ENCODE measurements at places on chromosomes 16 and 17.
A peak's percentile ranks its signal among the peaks of the same experiment; 100 is the strongest.

DNA sequence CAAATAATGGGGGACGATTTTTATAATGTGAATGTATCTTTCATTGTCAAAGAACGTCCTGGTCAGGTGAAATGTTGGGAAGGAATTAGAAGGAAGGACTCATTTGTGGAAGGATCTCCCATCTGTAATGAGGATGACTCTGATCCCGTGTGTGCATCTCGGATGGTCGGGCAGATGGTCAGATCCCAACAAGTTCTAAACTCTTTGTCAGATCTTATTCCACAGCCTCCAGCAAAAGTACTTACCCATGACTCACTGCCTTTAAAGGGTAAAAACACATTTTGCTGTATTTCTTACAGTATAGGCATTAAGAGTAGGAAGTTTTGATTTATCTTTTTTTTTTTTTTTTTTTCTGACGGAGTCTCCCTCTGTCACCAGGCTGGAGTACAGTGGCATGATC, 539 bp upstream of the KRTAP4-8 start:
- no peak for DNase-seq

GRCh38 chr17:49939318-49939717, 29.7 kb upstream of the DLX4 start:
- DNase-seq: no peak

DNA sequence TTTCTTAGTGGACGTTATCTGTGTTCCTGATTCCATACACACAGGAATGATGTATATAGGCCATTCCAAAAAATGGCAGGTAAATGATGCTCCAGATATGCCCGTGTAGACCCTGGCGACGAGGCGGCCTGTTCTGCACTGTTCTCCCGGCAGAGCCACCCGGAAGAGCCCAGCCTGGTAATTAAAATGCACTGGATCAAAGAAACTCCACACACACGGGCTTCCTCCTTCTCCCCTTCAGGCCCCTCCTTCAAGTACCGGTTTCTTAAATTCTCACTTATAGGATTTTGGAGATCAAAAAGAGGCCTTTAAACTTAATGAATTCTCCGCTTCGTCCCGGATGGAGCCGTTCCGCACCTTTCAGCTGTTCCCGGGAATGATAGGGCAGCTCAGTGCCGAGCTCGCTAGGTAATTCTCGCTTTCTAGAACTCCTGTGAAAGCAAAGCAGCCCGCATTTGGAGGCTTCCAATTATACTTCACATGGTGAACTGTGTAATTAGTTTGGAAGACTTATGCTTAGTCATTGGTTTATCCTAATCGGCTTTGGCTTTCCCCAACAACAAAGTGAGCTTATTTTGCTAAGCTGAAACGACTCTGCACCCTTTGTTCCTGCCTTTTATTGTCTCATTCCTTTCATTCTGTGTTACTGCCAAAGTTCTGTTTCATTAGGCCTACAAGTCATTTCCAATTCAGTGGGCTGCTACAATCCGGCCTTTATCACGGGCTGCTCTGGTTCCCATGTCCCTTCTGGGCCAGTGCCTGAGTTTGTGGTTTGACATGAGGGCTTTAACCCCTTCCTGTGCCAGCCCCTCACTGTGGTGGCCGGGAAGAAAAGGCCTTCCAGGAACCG, 150.0 kb downstream of the MSI2 start:
- DNase-seq: no peak

GRCh38 chr16:74448990-74449389, 27.7 kb upstream of the CLEC18B start:
- no peak for DNase-seq

DNA sequence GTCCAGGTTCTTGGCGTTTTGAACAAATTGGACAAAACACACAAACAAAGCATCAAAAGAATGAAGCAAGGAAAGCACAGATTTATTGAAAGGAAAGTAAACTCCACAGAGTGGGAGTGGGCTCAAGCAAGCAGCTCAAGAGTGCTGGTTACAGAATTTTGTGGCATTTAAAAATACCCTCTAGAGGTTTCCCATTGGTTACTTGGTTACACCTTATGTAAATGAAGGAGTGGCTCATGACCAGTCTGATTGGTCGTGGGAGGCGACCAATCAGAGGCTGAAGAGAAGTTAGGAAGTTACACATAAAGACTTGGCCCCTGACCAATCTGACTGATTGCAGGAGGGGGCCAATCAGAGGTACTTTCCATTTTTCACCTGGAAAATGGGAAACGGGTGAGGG, 1373.8 kb upstream of the GOT2 start:
- DNase-seq: no peak

DNA sequence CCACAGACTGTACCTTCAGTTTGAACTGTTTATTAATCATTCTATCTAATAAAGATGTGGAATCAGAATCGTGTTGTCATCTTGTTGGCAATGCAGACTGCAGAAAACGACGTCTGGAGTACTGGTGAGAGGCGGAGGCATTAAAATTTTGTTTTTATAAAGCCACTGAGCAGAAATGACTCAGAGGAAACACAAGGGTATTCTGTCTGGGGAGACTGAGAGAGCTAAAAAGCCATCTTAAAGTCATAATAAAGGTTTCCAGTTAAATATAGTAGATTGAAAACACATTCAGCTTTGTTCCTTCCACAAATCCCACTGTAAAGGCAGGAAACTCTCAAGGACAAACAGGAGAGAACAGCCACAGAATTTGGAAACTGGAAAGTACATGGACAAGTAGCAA, 74.2 kb downstream of the CPPED1 start:
- DNase-seq: no peak

GRCh38 chr17:40555296-40556190, 9.7 kb downstream of the CCR7 start:
- no peak for DNase-seq

GRCh38 chr16:89090669-89091426, 2.8 kb upstream of the ACSF3 start:
- no peak for DNase-seq

DNA sequence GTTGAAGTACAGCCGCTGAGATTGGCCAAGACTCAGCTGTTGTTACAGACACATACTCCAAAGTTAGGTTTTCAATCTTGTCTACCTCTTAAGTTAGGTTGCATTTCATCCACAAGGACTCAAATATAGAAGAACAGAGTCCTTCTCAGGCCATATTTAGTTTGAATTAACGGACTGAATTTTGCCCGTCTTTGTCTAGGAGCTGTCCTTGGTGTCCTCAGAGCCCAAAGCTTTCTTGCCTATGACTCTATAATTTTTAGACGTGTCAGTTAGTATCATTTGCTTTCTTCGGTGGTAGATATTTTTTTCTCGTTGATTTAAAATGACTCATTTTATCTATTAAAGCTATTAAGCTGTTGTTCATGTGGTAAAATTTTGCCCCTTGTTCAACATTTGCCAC, 403.2 kb downstream of the HS3ST3B1 start:
- no peak for DNase-seq

DNA sequence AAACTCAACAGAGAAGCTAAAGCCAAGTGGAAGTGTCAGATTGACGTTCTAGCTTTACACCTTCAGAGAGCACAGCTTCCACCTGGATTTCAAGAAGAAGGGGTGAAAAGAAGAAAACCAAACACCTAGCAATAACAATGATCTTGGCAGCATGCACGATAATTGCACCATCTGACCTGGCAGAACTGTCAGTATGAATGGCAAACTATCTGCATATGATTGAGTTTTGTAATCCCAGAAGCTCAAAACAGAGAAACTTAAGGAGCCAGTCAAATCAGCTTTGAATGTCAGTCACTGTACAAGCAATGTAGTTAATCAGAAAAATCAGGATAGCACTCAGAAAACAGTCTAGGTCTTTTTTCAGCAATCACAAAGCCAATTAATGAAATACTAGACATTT, 427.1 kb downstream of the ZFHX3 start:
- no peak for DNase-seq

GRCh38 chr17:78497115-78497540, 80.1 kb downstream of the DNAH17 start:
- peak; percentile 7 for DNase-seq

DNA sequence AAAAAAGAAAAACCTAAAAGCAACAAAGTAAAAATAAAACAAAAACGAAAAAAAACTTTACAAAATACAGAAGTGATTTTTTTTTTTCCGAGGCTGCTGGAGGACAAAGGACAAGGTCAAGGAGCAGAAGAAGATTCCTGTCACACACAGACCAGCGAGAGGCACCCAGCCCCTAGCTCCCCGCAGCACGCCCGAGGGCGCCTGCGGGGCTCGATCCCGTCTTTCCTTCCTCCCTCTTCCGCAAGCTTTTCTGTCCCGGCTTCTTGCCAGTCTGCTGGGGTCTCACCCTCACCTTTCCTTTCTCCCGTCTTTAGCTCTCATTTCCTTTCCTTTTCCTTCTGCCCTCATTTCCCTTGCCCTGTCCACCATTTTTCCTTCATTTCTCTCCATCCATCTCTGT, 66.1 kb upstream of the DNAH17 start:
- no peak for DNase-seq

DNA sequence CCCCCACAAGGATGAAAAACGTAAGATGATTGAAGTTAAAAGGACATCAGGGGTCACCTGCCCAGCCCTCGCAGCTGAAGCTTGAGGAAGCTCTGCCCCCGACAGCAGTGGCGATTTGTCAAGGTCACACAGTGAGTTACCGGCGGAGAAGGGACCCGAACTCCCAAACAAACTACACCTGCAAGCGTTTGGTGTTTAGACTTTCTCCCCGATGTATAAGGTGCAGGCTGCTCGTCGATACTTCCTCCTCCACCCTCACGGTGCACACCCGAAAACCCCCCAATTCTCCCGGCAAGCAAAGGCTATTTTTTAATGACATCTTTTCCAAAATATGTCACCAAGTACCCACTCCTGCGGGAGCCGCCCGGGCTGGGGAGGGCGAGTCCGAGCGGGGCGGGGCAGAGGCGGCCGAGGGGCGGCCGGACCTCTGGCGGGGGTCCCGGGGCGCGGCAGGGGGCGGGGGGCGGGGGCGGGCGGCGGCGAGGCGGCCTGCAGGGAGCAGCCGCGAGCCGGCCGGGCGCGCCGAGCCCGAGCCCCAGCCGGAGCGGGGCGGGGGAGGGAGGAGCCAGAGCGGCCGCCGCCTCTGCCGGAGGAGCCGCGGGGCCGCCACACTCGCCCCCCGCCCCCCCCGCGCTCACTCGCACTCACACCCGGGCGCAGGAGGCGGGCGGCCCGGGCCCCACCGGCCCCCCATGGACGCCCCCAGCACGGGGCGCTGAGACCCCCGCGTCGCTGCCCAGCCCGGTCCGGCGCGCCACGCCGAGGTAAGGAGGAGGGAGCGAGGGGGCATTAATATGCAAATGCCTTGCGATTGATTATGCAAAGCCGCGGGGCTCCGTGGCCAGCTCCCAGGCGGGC, at the start of gene THRA:
Gene THRA (plus strand): TSS at position 637 of the 858 bp plus-strand sequence. CDS start 11,524 bp downstream, outside the sequence.
- peak; percentile 75 for DNase-seq

GRCh38 chr17:43471585-43472160, 12.1 kb upstream of the DHX8 start:
- DNase-seq: no peak

DNA sequence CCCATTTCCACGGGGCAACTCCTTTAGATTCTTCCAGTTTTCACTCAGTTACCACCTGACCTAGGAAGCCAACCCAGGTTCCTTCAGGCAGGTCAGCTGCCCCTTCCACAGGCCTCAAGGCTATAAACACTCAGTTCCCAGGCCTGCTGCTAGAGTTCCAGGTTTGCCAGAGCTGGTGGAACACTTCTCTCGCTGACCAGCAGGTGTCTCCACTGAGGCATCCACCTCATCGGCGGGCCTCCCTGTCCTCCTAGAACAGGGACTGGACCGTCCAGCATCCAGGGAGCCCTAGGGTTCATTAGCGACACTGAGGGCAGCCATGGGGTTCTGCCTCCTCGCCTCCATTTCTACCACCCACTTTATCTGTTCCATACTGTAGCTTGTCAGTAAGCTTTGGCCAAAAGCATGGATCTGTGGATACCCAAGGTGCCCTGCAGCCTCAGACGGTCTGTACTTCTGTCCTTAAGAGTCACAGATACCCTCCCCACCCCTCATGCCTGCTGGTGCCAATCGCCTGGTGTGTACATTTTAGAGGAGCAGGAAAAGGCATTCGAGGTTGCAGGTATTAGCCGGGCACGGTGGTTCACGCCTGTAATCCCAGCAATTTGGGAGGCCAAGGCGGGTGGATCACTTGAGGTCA, 29.0 kb downstream of the PIMREG start:
- DNase-seq: peak; percentile 64

- no peak for DNase-seq
Observed at GRCh38 chr16:68061396-68061795, 23.8 kb upstream of the NFATC3 start.

GRCh38 chr17:8991514-8992285, 26.2 kb upstream of the PIK3R5 start:
- peak; percentile 16 for DNase-seq

GRCh38 chr17:50658616-50659015, 23.9 kb downstream of the ABCC3 start:
- DNase-seq: no peak

DNA sequence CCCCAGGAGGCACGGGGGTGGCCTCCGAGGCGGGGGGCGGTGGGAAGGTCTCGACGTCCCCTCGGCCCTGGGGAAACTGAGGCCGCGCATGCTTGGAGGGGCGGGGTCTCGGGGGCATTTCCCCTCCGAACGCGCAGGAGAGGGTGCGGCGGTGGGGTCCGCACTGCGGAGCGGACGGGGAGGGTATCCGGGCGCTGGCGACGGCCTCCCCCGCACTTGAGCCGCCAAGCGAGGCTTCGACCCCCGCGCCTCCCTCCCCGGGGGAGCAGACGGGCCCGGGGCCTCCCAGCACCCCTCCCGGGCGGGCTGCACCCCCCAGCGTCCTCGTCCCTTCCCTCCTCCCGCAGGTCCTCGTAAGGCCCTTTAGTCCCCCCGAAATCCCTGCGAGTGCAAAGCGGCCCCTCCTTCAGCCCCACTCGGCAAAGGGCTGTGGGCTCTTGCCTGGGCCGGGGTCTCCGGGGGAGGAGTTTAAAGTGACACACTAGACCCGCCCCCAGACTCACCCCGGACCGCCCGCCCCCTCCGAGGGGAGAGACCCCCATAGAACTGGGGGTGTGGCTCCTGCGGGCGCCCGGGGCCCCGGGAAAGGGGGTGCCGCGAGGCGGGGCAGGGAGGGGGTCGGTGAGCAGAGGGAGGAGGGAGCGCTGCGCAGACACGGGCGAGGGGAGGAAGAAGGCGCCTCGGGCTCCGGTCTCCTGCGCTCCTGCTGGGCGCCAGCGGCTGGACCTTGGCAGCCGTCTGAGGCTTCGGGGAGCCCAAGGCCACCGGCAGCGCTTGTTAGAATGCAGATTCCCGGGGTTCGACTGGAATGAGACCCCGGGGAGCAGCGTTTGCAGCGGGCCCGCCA, 632 bp downstream of the BAIAP3 start:
- no peak for DNase-seq

GRCh38 chr16:64343061-64343819, 778.6 kb downstream of the CDH11 start:
- DNase-seq: no peak

DNA sequence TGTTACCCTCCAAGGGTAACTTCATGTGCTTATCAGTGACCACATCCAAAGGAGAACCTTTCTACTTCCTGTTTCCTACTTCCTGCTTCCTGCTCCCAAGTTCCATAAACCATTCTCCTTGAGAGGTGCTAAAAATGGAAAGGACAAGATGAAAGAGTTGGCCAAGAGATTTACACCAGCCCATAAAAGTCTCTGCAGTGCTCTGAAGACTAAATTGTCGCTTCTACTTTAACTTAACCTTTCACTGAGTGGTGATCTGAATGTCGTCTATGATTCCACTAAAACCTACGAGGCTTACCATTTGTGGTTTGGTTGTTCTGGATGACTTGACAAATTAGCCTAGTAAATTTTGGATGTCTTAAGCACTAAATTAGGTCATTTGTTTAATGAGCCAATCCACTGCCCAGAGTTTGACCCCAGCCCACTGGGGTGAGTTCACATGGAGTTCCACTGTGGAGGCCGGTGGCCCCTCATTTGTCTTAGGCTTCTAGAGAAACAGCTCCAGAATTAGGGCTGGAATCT, 333.1 kb downstream of the FOXL1 start:
- DNase-seq: no peak

All from hematopoietic multipotent progenitor cell treated with erythropoietin and hydrocortisone succinate and interleukin-3 and kit ligand, for 17 days (in vitro differentiated cells).